ENCODE measurements at places on chromosomes 7 and 10. TPM values are rescaled to one million over a fixed set of nuclear protein-coding genes. Genes with fewer than 3 reads are reported as not detected.

The AHCYL2 gene
- 11.8 TPM for total RNA-seq

The NPC1L1 gene
- not detected for total RNA-seq

The FAM237B gene
- total RNA-seq = not detected

The OR2A1 gene
- total RNA-seq = not detected

The ZC3HAV1L gene
- total RNA-seq = 8.9 TPM

The AGBL3 gene
- total RNA-seq = 1.3 TPM

The TCF7L2 gene
- 4.9 TPM for total RNA-seq

The PBLD gene
- total RNA-seq = 1.6 TPM

The PNLIPRP2 gene
- not detected for total RNA-seq

The TUBB8 gene
- not detected for total RNA-seq

The HTR5A gene
- not detected for total RNA-seq

The FXYD4 gene
- total RNA-seq = not detected

The PILRA gene
- total RNA-seq = not detected

The TUBAL3 gene
- total RNA-seq = 0.18 TPM

The GBF1 gene
- total RNA-seq = 16.2 TPM

Data from endothelial cell of coronary artery (primary cell).